ENCODE measurements at places on chromosomes 1 and 21.

GRCh38 chr21:46431884-46432488 is 26.7 kb upstream of the DIP2A start:
- no peak for DNase-seq

DNA sequence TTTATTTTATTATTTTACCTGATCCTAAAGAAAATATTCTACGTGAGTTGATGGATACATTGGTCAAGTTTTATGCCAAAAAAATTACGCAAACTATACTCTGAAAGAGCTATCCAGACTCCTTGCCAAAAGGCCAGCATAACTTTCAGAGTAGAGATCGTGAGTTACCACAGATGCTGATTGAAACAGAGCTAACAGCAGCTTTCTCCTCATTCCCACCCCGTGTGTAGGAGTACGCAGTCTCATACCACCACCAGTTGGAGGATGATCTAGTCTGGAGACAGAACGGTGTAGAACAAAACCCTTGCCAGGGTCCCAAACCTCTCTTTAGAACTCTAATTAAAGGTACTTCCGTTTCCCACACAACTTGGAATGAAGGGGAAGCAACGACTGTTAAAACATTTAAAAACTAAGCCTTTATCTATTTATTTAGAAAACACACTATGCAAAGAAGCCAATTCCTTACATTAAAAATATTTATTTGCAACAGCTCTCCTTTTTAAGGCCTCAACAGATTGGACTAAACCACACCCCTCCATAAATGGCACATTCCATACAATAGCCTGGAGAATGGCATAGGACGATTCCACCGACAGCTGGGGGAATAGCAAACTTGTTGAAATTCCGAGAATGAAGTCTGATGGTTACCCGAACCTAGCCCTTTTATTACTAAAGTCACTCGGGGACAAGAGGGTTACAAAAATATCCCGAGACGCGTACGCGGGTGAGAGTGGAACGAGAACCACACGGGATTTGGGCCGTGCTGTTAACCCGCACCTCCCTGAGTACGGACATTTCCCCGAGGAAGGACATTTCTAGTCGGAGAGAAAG is 1.4 kb downstream of the NUCKS1 start:
- peak; percentile 80 for DNase-seq

- DNase-seq: peak; percentile 41
Observed at GRCh38 chr1:47575855-47576757, 138.3 kb downstream of the FOXD2 start.

GRCh38 chr1:192993426-192994085 is 65.6 kb downstream of the UCHL5 start:
- DNase-seq: peak; percentile 27

DNA sequence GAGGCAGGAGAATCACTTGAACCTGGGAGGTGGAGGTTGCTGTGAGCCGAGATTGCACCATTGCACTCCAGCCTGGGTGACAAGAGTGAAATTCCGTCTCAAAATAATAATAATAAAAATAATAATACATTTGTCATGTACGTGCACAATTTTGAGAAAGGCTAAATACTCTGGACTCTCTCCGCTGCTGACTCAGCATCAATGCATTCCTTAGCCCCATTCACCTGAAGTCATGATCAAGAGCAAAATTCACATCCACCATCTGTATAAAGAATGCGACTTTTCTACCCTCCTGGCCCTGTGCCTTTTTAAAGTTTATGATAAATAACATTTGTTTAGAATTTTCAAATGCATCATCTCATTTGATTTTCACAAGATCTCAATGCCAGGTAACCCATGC is 35.5 kb upstream of the MAP1LC3C start:
- DNase-seq: no peak

Data from fibroblast of mammary gland (primary cell).